ENCODE measurements at places on chromosomes 3 and 15.
A peak's percentile ranks its signal among the peaks of the same experiment; 100 is the strongest.

DNA sequence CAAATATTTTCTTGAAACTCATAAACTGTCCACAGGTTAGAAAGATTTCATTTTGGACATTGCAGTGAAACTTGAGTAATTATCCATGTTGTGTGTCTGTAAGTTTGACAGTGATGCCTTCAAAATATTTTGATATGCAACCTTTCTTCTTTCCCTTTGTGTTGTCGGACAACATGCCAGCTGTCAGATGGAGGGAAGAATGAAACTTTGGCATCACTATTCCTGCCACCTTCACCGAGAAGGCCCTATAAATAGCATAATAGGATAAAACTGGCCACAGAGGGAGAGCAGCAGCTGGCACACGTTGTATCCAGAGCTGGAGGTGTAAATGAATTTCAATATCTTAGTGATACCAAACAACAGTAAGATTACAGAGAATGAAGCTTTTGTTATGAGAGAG lies 436.7 kb upstream of the CFAP20DC start:
- DNase-seq = no peak

- peak; percentile 49 for DNase-seq
Measured at GRCh38 chr15:38683382-38684242, 119.0 kb upstream of the RASGRP1 start.

- no peak for DNase-seq
Measured at GRCh38 chr3:72574144-72574543, 274.1 kb downstream of the SHQ1 start.

DNA sequence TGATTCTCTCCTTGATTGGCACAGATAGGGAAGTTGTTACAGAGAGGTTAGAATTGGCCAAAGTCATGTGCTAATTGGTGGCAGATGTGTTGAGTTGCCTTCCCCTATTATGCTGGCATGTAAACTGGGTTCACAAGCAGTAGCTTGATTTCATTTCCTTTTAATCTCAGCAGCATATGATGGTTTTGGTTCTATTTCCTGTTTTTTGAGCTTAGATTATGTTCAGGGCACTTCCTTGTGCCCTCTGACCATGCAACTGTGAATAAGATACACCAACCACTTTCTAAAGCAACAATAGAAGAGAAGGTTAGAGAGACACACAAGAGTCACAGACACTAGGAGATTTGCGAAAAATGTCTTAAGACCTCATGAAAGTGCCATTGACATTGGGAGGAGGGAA lies 16.5 kb downstream of the HPS3 start:
- no peak for DNase-seq

GRCh38 chr15:52095597-52096262 lies 16.8 kb downstream of the BCL2L10 start:
- no peak for DNase-seq

DNA sequence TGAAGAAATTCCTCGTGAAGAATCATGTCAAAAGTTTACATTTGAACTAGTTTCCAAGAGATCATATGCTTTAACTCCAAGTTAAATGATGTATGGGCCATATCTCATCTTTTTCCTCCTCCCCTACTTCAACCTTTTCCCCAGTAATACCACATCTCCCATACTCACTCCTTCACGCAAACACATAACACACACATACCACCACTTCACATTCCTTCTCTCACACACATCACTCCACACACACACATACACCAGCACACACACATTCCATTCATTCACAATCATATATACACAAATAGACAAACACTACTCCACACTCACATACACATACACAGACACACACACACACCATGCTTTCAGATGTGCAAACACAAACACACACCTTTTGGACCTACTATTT lies 769.0 kb upstream of the NR2F2 start:
- no peak for DNase-seq

DNA sequence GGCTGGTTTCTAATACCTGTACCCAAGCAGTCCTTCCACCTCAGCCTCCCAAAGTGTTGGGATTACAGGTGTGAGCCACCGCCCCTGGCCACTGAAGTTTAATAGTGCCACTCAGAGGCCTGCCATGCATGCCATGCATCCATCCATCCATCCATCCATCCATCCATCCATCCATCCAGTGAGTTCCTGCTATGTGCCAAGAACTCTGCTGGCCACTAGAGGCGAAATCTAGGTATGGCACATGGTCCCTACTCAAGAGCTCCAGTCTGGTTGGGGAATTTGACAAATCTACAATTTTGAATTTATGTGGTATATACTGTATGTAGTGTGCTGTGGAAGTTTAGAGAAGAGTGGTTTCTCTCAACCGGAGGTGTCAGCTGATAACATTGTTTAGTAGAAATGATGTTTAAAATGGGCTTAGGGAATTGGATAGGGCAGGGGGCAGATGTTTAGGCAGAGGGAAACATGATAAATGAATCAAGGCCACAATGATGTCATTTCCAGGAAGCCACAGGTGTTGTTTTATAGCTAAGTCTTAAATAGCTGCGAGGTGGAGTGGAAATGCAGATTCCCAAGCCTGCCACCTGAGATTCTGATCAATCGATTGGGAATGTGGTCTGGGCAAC lies 384.4 kb upstream of the C2CD4B start:
- peak; percentile 29 for DNase-seq

GRCh38 chr3:118548434-118548833 lies 486.2 kb downstream of the IGSF11 start:
- no peak for DNase-seq

GRCh38 chr3:19264424-19264823 lies 116.1 kb downstream of the KCNH8 start:
- peak; percentile 26 for DNase-seq

- no peak for DNase-seq
Measured at GRCh38 chr3:46393011-46393410, 13.9 kb downstream of the CCR5AS start.

DNA sequence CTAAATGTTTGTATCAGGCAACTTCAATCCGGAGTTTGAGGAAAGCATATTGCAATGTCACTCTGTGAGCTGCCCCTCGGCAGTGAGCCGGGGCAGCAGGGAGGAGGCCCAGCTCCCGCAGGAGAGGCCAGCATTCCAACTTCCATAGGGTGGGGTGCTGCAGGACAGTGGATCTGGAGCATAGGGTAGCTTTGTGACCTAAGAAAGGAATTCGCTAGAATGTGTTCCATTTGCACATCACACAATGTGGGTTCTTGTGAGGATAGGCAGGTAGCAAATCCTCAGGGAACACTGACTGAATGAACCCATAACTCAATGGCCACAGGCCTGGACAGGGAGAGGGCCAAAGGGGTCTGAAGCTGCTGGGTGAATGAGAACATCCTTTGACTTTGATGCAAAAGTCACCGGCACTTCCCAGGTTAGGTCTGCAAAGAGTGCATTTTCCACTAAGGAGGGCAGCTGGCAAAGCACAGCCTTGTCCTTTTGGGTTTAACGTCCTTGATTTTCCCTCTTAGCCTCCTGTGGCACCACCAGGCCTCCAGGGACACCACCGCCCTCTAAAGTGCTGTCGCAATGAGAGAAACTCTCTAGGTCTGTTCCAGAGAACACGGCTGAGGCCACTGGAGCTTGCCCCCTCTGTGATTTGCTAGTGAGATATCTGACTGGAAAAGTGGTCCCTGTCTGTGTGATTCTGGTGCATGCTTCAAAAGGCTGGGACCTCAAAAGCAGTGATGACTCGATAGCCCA lies 36.2 kb downstream of the GABRB3 start:
- no peak for DNase-seq

- no peak for DNase-seq
Measured at GRCh38 chr3:67654844-67655177, 399 bp upstream of the SUCLG2 start.

DNA sequence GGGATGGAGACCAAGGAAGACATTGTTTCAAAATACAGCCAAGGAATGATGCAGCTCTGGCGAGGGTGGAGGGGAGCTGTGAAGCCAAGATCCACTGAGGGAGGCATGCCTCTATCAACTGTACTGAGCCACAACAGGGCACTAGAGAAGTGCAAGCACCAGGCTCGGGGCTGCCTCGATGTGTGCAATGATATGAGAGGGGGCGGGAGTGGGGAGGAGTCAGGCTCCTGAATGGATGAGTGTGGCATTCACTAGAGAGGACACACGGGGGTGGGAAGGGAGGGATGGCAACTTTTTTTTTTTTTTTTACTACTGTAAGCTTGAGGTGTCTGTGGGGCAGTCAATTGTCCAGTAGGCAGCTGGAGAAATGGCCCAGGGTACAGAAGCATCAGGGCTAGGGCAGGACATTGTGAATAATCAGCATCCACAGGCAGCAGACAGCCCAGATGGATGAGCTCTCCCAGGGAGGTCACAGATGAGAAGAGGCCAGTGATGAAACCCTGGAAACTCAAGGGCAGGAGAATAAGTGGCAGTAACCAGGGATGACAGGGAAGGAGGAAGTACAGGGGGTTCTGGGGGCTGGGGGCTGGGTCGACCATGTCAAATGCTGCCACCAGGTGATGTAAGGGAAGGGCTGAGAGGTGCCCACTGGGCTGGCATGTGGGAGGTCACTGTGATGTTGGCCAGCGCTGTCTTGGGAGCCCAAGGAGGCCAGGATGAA lies 5.9 kb downstream of the STOML1 start:
- no peak for DNase-seq

DNA sequence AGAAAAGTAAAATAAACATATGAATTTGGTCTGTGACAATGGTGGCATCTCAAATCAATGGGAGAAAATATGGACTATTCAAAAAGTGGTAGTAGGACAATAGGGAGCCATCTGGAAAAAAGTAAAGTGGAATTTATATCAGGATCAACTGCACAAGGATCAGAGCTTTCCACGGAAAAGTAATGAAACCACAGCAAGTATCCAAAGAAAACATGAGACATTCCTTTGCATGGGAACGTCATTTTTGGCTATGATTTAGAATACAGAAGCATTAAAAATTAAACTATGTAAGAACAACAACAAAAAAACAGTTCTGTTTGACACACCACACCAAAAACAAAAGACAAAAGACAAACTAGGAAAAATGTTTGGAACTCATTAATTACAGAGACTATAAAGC lies 18.7 kb downstream of the CRBN start:
- DNase-seq = no peak

DNA sequence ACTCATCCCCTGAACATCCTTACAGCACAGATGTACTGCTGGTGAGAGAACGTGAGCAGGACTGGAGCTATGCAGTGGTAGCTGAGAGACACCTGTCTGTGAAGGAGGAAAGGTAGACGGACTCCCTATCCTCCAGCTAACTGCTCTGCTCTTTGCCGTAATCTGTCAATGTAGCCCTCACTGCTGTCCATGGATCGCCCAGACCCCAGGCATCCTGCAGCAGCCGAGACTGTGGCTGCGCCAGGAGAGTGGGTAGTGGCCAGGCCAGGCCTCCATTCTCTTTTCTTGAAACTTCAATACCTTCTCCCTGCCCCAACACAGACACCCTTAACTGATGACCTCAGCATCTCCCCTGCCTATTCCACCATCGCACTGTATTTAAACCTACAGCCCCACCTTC lies 44.5 kb downstream of the CRABP1 start:
- no peak for DNase-seq

DNA sequence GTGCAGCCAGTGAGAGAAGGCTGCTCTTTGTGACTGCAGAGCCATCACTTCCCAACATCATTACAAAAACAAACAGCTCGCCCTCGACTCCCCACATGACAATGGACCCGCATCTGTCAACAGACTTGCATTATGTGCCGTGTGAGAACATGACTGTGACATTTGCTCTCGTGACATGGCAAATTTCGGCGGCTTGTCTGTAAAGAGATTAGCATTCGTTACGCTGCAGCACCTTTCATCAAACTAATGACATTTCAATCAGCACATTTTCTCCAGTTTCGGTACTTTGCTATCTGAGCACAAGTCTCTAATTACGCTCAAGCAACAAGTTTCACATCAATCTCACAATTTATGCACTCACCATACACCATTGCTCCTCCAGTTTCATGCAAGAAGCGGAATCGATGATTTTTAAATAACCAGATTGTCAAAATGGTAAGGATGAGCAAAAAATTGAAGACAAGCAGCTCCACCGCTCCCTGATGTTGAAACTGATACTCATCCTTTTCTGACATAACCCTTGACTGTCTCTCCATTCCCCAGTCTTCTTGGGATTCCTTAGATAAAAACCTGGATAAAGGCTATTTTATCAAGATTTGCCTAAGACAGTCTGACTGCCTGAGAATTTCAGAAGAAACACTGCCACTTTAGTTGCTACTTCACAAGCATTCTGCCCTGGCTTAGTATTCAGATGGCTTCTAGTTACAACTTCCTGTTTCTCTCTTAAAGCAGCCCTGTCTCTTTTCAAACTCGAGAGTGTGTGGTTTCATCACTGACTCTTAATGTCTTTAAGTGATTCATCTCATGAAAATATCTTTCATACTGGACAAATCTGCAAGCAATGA lies at the start of gene SLC9A9:
Gene SLC9A9, minus strand, starts transcription at position 682 of the 845 bp plus-strand sequence. Its CDS starts 146 bp downstream, at position 536.
- peak; percentile 12 for DNase-seq

- DNase-seq = peak; percentile 67
Measured at GRCh38 chr15:88913017-88913849, at the start of gene MFGE8. TSS of gene MFGE8 (minus strand) at chr15:88913379. CDS start at chr15:88913319, 60 bp downstream.

- no peak for DNase-seq
Measured at GRCh38 chr3:151918253-151919029, 45.0 kb downstream of the SUCNR1 start.

GRCh38 chr15:66832664-66833063 lies 130.6 kb downstream of the SMAD6 start:
- DNase-seq = no peak

DNA sequence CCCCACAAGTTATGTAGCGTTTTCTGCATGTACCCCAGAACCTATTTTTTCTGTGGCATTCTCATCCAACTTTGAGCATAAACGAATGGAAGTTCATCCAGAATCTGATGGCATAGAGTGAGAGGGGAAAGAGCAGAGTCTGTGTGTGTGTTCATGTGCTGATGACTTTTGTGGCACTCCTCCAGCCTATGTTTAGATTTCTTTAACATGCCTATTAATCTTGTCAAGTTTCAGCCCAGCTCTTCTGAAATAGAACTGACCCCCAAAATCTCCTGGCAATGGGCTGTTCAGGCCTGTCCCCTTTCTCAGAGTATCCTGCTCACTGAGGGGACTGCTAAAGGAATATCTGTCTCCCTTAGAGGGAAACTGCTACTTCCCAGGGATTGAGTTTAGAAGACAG lies 56.4 kb upstream of the NEO1 start:
- no peak for DNase-seq

DNA sequence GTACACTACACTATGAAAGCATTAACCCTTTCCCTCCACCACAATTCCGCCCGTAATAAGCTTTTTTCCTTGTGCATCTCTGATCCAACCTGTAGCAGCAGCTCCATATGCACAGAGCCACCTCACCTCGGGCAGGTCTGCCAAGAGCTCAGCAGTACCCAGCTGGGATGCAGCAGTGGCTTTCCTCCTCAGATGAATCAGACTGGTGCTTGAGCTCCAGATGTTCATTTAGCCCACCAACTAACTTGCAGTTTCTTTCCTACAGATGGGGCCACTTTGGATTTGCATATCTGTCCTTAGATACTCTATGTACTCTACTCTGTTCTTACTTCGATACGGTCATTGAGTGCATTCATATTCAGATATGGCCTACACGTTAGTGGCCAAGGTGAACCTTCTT lies 14.8 kb upstream of the FSIP1 start:
- DNase-seq = no peak

DNA sequence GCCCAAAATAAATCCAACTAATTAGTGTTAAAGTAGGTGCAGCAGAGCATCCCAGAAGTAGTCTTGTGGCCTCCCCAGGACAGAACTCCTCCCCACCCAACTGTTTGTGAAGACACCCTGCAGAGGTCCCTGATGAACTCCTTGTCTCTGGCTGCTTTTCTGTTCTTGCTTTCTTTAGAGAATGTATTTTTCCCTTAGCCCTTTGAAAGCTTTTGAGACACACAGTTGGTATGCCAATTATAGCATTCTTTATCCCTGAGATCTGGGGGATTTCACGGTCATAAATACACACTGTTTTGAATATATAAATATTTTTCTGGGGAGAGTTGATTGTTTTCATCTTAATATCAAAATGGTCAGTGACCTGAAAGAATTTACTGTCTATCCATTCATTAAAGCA lies 9.8 kb downstream of the TFG start:
- DNase-seq = no peak

Data from thyroid gland (tissue), 4 donors.